Cardiac fibroblast (primary cell): ENCODE measurements at places on chromosomes 6 and 20.

GRCh38 chr6:82144007-82144851, 103.3 kb downstream of the IBTK start:
- DNase-seq, result peak; percentile 98

- DNase-seq, result no peak
These were observed 36.3 kb downstream of the MCUR1 start for GRCh38 chr6:13778028-13778427.

- DNase-seq, result no peak
These were observed 215.5 kb downstream of the PREX1 start for GRCh38 chr20:48612335-48612734.

DNA sequence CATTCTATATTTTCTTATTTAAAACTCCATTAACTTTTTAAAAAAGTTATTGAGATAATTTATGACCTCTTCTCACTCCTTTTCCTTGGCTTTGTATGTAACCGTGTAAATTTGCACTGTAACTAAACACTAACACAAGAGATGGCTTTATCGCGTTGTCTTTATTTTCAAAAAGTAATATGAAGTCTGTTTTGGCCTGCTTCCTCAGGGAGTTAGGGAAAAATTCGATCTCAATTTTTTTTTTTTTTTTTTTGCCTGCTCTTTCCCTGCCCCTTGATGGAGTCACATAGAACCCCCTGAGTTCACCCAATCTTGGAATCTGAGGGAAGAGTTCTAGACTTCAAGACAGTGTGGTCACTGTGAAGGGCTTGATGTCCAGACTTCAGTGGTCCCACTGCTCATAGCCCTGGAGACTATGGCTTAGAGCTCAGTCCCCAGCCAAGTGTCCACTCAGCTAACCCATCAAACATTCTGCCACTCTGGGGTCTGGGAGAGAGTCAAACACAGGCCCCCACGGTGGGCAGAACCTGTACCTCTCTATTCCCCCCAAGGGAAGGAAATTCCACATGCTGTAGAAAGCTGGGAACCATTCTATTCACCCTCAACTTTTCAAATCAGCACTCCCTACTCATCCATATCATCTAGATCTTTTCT, 15.7 kb upstream of the TBC1D22B start:
- no peak for DNase-seq

DNA sequence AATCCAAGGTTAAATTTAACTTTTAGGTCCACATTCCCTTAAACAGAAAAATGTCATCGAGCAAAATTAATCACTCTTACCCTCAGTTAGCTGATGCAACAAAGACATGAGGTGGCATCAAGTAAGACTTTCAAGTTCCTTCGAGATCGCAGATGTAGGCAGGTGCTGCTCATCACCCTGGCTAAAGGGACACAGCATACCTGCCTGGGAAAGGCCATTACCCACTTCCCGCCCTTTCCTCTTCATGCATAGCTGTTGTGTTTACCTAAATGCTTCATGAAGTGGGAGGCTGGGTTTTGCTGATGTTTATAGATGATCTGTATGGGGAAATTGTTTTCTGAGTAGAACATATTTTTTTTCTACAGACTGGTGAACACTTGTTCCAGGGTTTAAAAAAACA, 67.7 kb downstream of the GFRA4 start:
- no peak for DNase-seq

DNA sequence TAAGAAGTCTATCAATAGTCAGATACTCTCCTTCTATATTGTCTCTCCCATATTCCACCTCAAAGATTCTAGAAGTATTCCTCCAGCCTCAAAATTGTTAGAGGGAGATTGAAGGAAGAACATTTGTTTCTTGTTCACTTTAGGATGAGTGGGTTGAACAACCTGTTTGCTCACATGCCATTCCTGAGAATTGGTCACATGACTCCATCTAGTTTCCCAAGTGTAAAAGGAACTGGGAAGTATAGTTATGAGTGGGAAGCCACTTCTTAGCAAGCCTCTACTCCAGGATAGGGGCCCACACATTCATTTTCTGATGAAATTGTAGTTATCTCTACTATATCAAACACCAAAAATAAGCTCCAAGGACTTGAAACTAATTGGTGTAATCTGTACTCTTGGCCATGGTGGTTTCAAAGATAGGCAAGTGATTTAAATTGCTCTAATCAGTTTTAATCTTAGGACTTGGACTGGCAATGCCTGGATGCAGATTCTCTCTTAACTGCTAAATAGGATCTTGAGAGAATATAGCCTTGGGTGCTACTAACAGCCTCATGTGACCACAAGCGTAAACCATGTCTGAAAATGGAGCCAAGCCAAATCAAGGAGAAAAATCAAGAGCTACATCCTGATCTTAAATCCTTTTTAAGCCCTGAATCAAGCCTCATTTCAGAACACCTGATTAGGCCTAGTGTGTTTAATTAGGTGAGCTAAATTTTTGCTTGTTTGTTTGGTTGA, 758.7 kb upstream of the MAN1A1 start:
- DNase-seq, result no peak

DNA sequence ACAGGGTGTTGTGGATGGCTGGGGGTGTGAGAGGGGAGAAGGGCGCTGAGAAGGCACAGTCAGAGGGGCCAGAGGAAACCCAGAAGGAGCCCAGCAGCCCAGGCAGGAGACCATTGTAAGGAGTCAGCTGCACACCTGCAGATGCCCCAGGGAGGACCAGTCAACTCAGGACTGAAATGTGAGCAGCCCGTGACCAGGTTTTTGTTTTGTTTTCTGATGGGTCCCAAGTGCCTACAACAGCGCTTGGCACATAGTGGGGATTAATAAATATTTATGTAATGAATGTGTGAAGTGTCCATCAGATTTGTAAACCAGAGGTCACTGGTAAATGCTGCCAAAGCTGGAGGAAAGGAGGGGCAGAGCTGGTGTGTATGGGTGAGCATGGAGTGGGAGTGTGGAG, 30.2 kb downstream of the TRAM2 start:
- no peak for DNase-seq

DNA sequence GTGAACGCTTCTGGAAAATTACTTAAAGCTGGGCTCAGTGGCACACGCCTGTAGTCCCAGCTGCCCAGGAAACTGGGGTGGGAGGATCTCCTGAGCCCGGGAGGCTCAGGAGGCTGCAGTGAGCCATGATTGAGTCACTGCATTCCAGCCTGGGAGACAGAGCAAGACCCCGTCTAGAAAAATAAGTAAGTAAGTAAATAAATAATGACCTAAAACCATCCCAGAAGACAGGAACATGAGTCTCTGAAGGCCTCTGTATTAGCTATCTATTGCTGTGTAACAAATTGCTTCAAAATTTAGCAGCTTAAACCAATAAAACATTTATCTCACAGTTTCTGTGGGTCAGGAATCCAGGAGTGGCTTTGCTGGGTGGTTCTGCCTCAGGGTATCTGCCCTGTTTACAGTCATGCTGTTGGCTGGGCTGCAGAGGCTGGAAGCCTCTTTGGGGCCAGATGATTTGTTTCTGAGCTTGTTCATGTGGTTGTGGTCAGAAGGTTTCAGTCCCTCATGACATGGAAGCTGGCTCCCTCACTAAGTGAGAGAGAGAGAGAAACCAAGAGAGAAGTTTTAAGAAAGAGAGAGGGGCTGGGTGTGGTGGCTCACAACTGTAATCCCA, 48.4 kb upstream of the NCOA3 start:
- peak; percentile 96 for DNase-seq

GRCh38 chr20:22834651-22835256, 200.4 kb upstream of the SSTR4 start:
- DNase-seq, result no peak

DNA sequence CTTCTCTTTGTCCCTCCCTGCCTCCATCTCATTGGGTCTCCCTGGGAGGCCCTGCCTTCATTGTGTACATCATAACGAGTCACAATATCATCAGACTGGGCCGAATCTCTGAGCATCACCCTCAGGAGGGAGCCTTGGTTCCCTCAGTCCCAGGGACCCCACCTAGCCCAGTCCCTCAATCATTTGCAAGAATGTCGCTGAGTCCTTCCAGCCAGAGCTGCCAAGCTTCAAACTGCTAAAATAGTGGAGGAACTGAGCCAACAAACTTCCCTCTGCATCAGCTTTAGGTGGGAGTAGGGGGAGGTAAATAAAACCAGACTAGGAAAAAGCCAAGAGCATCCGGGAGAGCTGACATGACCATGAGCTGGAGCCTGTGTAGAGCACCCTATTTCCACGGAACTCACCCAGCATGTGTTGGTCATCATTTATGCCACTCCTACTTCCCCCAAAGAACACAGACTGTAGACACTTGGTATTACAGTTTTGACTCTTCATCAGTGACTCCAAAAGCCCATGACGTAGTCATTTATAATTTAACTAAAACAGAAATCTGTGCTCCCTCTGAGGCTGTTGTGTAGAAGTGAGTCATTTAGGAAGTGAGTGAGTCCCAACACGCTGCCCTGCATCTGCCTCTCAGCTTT, 28.8 kb upstream of the IL17A start:
- peak; percentile 14 for DNase-seq

GRCh38 chr6:145367149-145367548, 368.2 kb downstream of the EPM2A start:
- no peak for DNase-seq

GRCh38 chr20:3820048-3820900, at the start of gene AP5S1:
Gene AP5S1 (plus strand): TSS chr20:3820547. CDS start chr20:3822118, 1,571 bp downstream.
- peak; percentile 98 for DNase-seq

GRCh38 chr20:38875175-38875993, 50.8 kb upstream of the FAM83D start:
- no peak for DNase-seq

- no peak for DNase-seq
These were observed 40.6 kb upstream of the SLC22A16 start for GRCh38 chr6:110517034-110517433.

DNA sequence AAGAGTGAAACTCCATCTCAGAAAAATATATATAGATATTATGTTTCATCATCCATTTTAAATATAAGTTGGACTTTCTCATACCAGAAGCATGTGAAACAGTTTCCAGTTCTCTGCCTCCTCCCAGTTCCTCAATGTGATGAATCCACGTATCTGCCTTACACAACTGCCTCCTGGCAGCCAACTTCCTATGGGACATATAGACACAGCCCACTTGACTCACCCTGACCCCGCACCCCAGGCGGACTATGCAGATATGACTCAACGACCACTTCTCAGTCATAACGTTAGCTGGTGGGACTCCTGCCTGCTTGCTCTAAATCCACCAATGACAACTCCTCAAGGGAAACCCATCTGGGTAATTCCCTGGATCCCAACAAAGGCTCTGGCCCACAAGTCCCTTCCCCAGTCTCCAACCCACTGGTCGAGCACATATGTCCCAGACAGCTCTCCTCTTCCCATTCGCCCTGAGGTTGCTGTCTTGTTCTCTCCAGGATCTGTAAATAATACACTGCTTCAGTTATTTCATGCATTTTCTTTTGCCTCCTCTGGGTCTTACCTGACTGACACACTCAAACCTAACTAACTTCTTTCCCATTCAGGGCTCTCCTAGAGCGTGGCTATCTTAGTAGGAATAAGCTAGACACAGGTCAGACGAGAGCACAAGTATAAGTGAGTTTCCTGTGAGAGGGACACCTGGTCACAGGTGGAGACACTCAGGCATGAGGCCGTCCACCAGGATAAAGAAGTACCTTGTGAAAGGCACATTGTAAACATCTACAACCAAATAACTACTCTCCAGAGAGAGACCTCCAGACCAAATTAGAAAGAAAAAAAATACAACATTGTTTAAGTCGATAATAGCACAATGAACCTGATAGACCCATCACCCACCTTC, 548.5 kb downstream of the CD83 start:
- peak; percentile 89 for DNase-seq

- DNase-seq, result no peak
These were observed 175.9 kb upstream of the SGK1 start for GRCh38 chr6:134493789-134494188.

GRCh38 chr6:90421666-90422065, 125.0 kb upstream of the BACH2 start:
- no peak for DNase-seq

DNA sequence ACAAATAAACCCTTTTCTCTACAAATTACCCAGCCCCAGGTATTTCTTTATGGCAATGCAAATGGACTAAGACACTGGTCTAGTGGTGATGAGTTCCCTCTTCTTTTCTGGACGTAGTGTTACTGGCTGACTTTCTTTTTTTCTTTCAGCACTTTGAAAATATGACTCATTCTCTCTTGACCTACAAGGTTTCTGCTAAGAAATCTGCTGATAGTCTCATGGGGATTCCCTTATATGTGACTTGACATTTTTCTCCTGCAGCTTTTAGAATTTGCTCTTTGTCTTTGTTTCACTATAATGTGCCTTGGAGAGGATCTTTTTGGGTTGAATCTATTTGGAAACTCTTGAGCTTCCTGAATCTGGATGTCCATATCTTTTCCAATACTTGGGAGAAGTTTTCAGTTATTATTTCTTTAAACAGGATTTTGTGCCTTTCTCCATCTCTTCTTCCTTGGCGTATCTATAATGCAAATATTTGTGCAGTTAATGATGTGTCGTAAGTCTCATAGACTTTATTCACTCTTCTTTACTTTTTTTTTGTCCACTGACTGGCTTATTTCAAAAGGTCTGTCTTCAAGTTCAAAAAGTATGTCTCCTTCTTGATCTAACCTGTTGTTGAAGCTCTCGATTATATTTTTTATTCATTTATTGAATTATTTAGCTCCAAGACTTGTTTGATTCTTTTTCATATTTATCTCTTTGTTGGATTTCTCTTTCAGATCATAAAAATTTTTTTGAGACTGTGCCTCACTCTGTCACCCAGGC, 42.2 kb upstream of the TPD52L1 start:
- no peak for DNase-seq

DNA sequence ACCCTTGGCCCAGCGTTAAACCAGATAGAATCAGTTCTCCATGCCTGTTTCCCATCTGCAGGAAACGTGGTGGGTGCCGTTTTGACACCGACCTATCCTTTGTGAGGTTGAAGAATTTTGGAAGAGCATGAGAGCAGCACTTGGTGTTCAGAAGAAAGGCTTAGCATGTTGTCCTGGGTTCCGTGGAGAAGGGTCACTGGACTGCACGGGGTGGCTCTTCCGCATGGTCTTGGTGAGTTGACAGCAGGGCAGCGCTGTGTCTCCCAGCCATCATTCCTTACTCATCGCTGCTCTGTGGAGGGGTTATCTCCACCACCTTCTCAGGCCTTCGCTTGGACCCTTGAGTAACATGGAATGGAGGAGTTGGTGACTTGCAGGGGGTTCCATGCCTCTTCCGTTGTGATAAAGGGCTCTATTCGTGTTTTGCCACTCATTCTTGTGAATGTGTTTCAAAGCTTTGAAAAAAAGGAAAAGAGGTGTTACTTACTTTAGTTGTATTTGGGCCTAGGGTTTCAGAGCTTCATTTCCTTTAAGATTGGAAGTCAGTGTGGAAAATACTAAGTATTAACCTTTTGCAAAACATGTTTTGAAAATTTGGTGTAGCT, 8.2 kb downstream of the HIVEP1 start:
- no peak for DNase-seq

- no peak for DNase-seq
These were observed 4.0 kb upstream of the ACSS1 start for GRCh38 chr20:25061821-25062530.
